ENCODE measurements at places on chromosomes 6 and 20.

GRCh38 chr6:164087211-164087610 is 672.7 kb downstream of the QKI start:
- DNase-seq, result no peak

- no peak for DNase-seq
Measured at GRCh38 chr6:36577301-36577700, 16.9 kb upstream of the SRSF3 start.

- DNase-seq, result no peak
Measured at GRCh38 chr20:1897541-1897940, 2.3 kb downstream of the SIRPA start.

- DNase-seq, result no peak
Measured at GRCh38 chr6:124917769-124918168, 44.5 kb upstream of the RNF217 start.

DNA sequence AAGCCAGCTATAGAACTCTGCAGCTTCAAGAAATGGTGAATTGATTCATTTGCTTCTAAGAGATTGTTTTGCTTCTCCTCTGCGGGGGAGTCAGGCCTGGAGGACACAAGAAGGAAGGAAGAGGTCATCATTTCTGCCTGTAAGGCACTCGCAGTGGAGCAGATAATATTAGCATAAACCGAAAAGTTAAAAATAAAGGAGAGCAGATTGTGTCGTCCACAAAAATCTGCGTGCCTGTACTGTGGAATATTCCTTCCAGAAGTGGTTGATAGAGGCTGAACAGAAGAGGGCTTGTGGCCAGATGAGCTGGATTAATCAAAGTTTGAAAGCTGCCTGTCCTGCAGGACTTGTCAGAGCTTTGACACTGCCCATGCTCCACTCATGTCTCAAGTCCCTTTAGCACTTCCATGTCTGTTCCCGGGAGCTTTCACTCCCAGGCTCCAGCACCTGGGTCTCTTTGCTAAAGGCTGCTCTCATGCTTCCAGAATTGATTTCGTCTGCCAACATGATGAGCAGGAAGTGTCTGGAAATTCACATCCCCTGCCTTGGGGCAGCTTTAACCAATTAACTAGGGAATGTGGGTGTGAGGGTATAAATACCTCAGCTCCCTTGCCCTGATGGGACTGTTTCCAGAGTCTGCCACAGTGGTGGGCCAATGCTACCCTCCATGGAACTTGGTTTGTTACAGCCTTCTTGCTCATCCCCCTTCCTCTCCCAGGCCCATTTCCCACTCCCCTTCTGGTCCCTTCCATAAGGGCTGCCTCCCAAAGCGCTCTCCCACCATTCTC is 65.1 kb upstream of the STX16 start:
- no peak for DNase-seq

DNA sequence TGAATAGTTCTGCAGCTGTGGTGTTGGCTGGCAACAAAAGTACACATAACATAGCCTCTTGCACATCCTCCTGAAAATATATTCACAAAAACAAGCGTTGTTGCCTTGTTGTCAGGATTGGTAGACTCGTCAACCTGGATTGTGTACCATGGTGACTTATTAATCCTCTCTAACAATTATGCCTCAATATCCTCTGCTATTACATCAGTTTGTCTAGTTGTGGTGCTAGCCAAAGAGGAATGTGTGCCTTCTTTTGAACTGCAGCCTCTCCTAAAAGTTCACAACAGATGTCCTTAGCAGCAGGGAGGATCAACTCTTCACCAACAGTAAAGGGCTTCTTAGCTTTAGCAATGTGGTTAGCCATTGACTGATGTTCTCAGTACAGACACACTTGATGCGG is 3.6 kb upstream of the SF3B5 start:
- no peak for DNase-seq
